ENCODE measurements at places on chromosomes 5 and 9. TPM values are rescaled to one million over a fixed set of nuclear protein-coding genes. Genes with fewer than 3 reads are reported as not detected.

DNA sequence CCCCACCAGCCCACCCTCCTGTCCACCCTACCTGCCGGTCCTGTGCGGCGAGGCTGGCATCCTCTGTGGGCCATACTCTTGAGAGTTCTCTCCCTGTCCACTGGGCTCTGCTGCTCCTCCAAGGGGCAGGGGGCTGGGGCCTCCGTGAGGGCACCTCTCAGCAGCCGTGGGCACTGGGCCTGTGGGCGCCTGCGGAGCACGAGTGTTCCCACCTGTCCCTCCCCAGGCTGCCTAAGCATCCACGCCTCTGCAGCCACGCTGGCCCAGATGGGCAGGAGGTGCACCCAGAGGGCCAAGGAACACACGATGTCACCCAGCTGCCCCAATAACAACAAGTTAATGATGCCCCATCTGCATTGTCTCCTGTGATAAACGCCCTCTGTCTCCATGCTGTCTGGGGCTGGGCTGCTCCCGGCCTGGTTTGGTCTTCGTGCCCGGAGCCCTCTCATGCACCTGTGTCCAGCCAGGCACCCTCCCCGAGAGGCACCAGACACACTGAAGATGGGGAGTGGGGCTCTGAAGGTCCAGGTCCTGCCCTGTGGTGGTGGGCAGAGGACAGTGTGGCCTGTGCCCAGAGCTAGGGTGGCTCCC is 114.5 kb downstream of the RXRA start:
- peaks cover 8% of the 10 kb centered on the region for H3K27me3 ChIP-seq
- H3K4me3 ChIP-seq = no peak overlapping the region
- no peak for DNase-seq
- H3K27ac ChIP-seq = no peak overlapping the region
- H3K36me3 ChIP-seq = no peaks in the 10 kb centered on the region

GRCh38 chr5:161431963-161432362 is 114.6 kb downstream of the GABRB2 start:
- H3K27me3 ChIP-seq = no peaks in the 10 kb centered on the region
- no peak overlapping the region for H3K4me3 ChIP-seq
- no peaks in the 10 kb centered on the region for H3K36me3 ChIP-seq
- no peak for DNase-seq
- H3K27ac ChIP-seq = no peak overlapping the region

GRCh38 chr5:113183694-113184093 is 207.1 kb downstream of the DCP2 start:
- H3K4me1 ChIP-seq = no peaks in the 10 kb centered on the region
- no peaks in the 10 kb centered on the region for H3K36me3 ChIP-seq
- H3K27ac ChIP-seq = no peak overlapping the region
- H3K4me3 ChIP-seq = no peak overlapping the region
- no peak for DNase-seq
- H3K27me3 ChIP-seq = peaks cover 10% of the 10 kb centered on the region

The KIF2A gene
- total RNA-seq = 285 TPM

Data from activated T-helper 2 cell treated with anti-CD3 and anti-CD28 coated beads, Interferon-gamma antibody, Interleukin-2, Interleukin-4, amounts not matched to agents 10 μg/mL and 5 μg/mL and 100 μg/mL, durations not matched to agents 14 hours and 24 hours and 36 hours (primary cell).